ENCODE measurements at places on chromosomes 7 and 10. TPM values are rescaled to one million over a fixed set of nuclear protein-coding genes. Genes with fewer than 3 reads are reported as not detected.

DNA sequence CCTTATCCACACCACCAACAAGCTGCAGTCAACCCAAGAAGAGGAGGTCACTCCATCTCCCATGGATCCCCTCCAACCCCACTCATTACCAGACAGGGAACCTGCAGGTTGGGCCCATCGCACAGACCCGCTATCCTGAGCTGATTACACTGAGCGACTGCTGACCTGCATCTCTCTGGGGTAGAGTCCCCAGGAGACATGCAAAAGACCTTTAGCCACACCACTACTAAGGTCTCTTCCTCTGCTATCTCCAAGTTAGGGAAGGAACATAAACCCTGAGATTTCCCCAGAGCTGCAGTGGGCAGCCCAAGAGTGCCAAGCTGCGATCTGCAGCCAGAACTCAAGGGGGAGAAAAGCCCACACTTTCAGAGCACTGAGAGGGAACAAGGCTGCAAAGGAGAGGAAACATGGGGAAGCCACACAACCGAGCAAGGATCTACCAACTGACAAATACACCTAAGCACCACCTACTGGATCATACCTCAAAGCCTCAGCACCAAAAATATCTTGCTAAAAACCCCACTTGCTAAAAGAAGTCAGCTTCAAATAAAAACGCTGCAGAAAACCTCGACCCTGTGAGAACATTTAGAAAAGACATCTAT lies 298.2 kb downstream of the SORCS1 start:
- no peak overlapping the region for H3K4me3 ChIP-seq
- no peak overlapping the region for H3K27ac ChIP-seq
- H3K4me1 ChIP-seq, result no peaks in the 10 kb centered on the region
- no peaks in the 10 kb centered on the region for H3K36me3 ChIP-seq

DNA sequence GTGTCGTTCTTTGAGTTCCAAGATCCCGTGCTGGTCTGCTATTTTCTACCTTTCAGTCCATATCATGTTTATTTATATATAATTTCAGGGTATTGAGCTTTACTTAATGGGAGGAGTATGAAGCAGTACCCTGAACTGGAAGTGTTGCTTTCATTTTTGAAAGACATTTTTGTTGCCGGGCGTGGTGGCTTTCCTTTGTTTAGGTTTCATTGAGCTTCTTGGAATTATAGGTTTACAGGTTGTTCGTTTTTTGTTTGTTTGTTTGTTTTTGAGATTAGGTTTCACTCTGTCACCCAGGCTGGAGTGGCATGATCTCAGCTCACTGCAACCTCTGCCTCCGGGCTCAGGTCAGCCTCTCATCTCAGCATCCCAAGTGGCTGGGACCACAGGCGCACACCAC lies 7.4 kb downstream of the ZNF487 start:
- no peak overlapping the region for H3K4me3 ChIP-seq
- DNase-seq, result no peak
- no peaks in the 10 kb centered on the region for H3K27me3 ChIP-seq

DNA sequence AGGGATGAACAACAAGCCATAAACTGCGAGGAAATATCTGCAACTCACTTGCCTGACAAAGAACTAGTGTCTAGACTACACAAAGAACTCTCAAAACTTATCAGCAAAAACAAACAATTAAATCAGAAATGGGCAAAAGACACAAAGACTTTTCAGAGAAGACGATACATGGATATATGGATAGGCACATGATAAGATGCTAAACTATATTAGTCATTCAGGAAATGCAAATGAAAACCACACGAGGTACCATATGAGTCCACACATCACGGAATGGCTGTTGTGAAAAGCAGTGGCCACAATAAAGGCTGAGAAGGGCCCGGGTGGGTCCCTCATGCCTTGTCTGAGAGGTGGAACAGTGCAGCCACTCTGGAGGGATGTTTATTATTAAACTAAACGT lies 267.8 kb downstream of the WDR37 start:
- H3K4me3 ChIP-seq, result no peak overlapping the region
- no peak for DNase-seq
- H3K27me3 ChIP-seq, result no peaks in the 10 kb centered on the region
- H3K36me3 ChIP-seq, result no peaks in the 10 kb centered on the region
- H3K4me1 ChIP-seq, result no peaks in the 10 kb centered on the region
- no peak overlapping the region for H3K27ac ChIP-seq

DNA sequence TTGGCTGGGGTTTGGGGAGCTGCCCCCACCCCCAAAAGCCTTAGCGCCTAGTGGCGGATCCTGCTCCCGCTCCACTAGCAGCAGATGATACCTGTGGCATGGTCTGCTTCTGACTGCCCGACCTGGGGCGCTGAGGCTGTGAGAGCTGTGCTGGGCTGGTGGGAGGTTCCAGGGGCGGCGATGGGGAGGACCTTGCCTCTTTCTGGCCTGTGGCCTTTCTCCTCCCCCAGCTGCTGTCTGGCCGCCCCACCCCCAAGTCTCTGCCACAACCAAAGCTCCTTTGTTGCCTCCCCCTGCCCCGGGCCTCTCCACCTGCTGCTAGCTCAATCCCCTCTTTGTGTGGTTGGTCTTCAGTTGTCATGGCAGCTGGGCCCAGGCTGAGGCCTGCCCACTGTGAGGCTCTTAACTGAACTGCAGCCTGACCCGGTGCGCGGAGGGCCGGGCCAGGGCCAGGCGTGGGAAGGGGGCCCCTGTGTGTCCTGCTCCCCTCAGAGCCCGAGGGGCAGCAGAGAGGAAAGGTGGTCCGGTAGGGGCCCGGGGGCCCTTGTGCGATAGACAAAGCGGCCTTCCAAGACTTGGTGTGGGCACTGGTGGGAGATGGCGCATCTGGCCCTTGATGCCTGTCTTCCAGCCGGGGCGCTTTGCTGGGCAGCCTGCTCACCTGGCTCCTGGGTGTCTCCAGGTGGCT lies 4.7 kb downstream of the ZNF775 start:
- no peak overlapping the region for H3K27ac ChIP-seq
- H3K36me3 ChIP-seq, result no peaks in the 10 kb centered on the region
- no peaks in the 10 kb centered on the region for H3K4me1 ChIP-seq
- H3K4me3 ChIP-seq, result no peak overlapping the region

GRCh38 chr7:129875160-129875559 lies 77.6 kb downstream of the UBE2H start:
- H3K4me1 ChIP-seq, result peaks cover 7% of the 10 kb centered on the region
- H3K4me3 ChIP-seq, result no peak overlapping the region
- no peaks in the 10 kb centered on the region for H3K27me3 ChIP-seq
- DNase-seq, result no peak
- no peak overlapping the region for H3K27ac ChIP-seq
- H3K36me3 ChIP-seq, result no peaks in the 10 kb centered on the region

GRCh38 chr10:131852823-131853609 lies 47.8 kb upstream of the PPP2R2D start:
- H3K27ac ChIP-seq, result no peak overlapping the region
- no peaks in the 10 kb centered on the region for H3K36me3 ChIP-seq
- no peaks in the 10 kb centered on the region for H3K4me1 ChIP-seq
- no peak overlapping the region for H3K4me3 ChIP-seq
- DNase-seq, result peak; percentile 29

DNA sequence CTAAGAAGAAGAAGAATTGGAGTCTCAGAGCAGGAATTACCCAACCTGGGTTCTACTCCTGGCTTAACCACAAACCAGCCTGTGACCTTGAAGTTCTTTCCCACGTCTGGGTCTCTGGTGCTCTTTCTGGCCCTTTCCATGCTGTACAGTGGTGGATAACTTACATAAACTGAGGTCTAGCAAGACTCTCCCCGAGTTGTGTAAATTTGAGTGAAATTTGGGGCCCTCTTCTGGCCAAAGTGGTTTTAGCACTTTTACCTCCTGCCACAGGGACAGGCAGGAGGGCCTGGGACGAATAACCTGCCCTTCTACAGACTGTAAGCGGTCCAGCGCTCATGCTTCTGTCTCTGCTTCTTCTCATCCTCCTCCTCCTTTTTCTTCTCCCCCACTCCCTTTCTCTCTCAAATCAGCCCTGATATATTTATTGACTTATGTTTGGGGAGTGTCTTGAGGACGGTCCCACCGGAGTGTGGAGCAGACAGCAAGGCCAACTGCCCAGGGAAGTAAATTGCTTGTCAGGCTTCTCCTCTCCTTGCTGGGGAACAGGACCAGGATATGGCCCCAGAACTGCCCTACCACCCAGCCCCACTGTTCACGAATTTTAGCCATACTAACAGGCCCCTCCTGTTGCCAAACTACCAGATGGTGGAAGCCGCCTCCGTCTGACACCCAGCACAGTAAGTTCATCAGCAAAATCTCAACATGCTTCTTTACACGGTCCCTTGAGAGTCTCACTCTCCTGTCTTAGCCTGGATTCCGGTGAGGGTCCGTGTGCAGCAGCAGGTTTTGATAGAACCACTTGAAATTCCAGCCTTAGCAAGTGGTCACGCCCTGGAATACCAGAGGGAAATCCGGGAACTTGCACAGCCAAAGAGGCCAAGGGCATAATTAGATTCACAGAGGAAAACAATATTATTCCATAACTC lies 4.0 kb upstream of the SH3PXD2A start:
- no peak overlapping the region for H3K4me3 ChIP-seq
- DNase-seq, result no peak
- no peaks in the 10 kb centered on the region for H3K36me3 ChIP-seq

Gene RASA4B
- total RNA-seq, result 44.1 TPM

DNA sequence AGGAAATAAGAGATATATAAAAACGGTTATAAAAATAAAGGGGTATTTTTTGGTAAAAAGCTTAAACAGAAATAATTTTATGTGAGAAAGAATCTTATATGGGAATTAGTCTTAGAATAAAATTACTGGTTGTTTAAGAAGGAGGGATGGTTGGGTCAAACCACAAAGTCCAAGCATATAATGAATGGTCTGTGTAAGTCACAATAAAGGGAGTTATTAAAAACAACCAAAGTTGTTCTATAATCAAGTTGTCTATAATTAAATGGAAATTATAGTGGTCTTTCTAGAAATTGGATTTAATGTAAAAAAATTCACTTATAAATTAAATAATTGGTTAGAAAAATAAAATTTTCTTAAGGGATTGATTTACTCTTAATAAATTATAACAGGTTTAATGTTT lies 304.8 kb downstream of the POM121L12 start:
- no peak overlapping the region for H3K27ac ChIP-seq
- no peaks in the 10 kb centered on the region for H3K27me3 ChIP-seq
- no peak for DNase-seq
- no peaks in the 10 kb centered on the region for H3K4me1 ChIP-seq
- H3K4me3 ChIP-seq, result no peak overlapping the region
- no peaks in the 10 kb centered on the region for H3K36me3 ChIP-seq

DNA sequence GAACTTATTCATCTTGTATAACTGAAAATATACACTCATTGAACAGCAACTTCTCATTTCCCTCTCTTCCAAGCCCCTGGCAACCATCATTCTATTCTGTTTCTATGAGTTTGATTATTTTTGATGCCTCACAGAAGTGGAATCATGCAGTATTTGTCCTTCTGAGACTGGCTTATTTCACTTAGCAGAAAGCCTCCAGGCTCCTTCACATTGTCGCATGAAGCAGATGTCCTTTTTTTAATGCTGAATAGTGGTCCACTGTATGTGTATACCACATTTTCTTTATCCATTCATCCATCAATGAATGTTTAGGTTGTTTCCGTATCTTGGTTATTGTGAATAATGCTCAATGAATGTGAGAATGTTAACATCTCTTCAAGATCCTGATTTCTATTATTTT lies 238.2 kb upstream of the KLF14 start:
- H3K27me3 ChIP-seq, result no peaks in the 10 kb centered on the region
- DNase-seq, result no peak
- H3K4me1 ChIP-seq, result no peaks in the 10 kb centered on the region
- no peak overlapping the region for H3K4me3 ChIP-seq
- no peak overlapping the region for H3K27ac ChIP-seq

DNA sequence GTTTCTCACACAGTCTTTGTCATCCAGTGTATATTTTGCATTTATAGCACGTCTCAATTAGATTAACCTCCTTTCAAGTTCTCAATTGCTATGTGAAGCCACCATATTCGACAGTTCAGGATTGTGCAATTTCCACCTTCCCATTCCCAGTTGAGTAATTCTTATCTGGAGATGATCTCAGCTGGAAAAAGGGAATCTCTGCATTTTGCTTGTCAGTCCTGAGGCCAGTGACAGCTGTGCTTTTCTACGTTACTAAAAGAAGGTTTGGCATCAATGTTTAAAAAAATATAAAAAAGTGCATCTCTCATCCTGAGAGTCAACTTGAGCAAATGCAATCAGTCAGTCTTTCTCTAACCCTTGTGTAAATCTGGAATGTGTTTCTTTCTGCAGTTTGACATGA lies 247.7 kb downstream of the PRKG1 start:
- no peak for DNase-seq
- no peaks in the 10 kb centered on the region for H3K27me3 ChIP-seq
- no peak overlapping the region for H3K27ac ChIP-seq
- peaks cover 6% of the 10 kb centered on the region for H3K4me1 ChIP-seq
- H3K36me3 ChIP-seq, result no peaks in the 10 kb centered on the region

DNA sequence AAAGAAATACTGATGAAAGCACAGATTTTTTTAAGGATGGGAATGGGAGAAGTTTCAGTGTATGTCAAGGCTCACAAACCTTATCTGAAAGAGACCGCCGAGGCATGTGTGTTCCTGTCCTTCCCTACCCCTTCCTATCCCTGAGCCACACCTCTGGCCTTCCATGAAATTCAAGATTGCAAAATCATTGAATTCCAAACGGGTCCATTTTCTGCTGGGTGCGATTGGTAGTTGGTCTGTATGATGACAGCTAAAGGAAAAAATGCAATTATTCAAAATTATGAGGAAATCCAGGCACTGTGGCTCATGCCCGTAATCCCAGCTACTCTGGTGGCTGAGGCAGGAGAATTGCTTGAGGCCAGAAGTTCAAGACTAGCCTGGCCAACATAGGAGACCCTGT lies 170.1 kb downstream of the ARHGAP12 start:
- no peak for DNase-seq
- no peak overlapping the region for H3K4me3 ChIP-seq
- H3K27me3 ChIP-seq, result no peaks in the 10 kb centered on the region
- no peaks in the 10 kb centered on the region for H3K36me3 ChIP-seq

Gene FAM25A
- total RNA-seq, result not detected

DNA sequence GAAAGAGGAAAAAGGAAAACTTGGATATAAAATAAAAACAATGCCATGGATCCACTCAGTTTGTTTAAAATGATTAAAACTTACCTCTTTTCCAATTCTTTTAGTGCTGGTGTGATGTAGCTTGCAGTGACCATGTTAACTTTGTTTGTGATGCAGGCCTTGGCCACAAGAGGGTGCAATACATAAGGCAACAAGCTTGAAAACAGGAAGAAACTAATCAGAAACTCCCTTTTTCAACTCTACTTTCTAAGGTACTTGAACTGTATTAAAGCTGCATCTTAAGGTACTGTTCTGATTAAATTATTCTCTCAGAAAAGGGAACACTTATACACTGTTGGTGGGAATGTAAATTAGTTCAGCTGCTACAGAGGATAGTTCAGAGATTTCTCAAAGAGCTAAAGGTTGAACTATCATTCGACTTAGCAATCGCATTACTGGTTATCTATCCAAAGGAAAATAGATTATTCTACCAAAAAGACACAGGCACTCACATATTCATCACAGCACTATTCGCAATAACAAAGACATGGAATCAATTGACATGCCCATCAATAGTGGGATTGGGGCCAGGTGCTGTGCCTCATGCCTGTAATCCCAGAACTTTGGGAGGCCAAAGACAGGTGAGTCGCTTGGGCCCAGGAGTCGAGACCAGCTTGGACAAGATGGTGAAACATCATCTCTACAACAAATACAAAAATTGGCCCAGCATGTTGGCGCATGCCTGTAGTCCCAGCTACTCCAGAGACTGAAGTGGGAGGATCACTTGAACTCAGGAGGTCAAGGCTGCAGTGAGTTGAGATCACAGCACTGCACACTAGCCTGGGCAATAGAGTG lies 50.9 kb downstream of the AASS start:
- H3K4me1 ChIP-seq, result no peaks in the 10 kb centered on the region
- DNase-seq, result peak; percentile 68
- H3K27me3 ChIP-seq, result no peaks in the 10 kb centered on the region
- H3K4me3 ChIP-seq, result no peak overlapping the region
- H3K36me3 ChIP-seq, result no peaks in the 10 kb centered on the region
